ENCODE measurements at places on chromosomes 12 and 14.

DNA sequence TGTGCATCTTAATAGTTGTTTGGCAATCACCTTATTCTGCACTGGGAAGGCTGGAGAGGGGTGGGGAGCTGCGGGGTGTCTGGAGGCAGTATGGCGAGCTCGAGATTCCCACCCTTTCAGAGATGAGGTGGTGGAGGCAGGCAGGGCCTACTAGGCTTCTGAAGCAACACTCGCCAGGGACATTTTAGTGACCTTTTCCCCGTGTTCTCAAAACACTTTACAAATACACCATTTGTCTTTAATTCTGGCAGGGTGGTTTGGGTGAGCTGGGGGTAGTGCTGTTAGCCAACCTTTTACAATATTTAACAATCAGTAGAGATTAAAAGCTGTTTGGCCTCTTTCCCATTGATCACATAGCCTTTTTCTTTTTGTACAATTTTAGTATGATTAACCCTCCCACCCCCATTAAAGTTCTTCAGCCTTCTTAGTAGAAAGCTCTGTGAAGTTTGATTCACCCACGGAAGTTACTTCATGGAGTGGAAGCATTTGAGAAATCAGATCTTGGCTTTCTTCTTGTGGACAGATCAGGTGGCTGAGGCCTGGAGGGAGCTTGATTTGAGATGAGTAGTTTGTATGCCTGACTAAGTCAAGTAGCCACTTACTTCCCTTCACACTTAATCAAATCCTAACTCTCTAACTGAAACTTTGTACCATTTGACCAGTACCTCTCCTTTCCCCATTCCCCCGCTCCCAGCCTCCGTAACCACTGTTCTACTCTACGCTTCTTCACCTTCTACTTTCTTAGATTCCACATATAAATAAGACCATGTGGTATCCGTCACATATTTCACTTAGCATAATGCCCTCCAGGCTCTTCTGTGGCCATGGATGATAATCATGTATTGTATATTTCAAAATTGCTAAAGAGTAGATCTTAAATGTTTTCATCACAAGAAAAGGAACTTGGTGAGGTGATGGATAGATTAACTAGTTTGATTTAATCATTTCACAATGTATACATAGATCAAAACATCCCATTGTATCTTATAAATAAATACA, 41.0 kb downstream of the TRAF3 start:
- DNase-seq = no peak

DNA sequence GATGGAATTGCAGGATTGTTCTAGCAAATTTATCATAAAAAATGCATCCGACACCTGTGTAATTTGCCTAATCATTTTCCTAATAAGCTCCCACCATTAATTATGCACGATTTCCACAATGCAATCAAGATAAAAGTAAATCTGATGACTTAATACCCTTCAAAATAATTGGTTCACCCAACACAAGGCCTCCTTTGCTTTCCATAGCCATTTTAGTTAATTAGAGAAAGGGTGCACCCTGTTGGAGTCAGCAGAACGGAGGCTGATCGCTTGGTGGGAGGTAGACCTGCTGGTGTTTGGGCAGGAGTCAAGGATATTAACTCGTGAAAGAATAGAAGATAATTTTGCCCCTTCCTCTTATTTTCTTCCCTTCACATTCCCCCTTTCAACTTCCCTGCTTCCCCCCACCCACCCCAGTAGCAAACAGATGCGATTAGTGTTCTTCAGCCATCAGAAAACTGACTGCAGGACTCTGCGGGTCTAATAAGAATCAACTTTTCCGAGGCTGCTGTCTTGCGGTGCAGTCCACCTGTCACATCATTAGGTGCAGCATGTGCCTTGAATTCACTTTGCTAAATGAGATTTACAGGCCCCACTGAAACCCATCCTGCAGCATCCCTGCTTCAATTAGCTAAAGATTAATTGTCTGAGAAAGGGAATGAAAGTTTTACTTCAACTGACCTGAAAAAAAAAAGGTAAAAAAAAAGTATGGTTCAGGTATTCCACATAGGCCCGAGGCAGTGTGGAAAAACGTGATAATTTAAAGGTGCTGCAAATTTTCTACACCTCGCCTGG, 553.7 kb upstream of the LMO3 start:
- DNase-seq = no peak

DNA sequence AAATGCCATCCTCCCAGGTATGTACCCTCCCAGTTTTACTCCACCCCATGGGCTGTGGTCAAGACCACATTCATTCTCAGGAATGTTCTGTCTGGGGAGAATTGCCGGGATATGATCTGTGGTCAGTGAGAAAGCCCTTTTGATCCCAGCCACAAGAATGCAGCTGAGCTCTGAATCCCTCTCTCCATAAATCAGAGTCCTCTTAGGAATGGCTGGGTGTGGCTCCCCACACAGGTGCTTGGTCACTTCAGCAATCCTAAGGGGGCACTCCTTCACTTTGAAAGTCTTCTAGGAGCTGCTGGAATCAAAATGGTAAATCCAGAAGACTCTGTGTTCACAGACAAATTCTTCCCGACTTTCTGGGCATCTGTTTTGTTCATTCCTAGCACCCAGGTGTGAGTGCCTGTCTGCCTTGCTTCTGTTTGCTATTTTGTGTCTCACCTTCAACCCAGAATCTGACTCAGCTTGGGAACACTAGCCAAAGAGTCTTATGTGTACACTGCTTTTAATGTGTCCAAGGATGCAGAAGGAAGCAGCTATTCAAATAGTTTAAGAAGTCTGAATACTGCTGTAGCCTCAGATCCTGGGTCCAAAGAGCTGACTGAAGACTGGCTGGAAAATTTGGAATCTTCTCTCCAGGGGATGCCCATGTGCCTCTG, 144.6 kb upstream of the CDKN3 start:
- peak; percentile 63 for DNase-seq

DNA sequence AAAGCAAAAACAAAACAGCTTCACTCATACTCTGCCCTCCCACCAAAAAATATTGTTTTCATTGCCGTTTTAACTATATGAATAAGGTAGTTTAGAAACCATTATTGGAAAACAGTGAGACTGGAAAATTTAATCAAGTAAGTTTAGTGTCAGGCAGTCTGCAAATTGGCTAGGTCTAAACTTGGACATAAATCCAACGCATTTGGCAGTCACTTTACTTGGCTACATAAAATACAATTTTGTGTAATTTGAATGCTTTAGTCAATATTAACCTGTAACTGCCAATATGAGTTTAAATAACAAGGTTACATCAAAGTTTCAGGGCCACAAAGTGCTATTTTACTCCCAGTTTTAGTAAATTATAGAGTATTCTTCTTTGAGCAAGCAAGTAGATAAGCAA, 202.3 kb upstream of the SLC38A2 start:
- DNase-seq = no peak

DNA sequence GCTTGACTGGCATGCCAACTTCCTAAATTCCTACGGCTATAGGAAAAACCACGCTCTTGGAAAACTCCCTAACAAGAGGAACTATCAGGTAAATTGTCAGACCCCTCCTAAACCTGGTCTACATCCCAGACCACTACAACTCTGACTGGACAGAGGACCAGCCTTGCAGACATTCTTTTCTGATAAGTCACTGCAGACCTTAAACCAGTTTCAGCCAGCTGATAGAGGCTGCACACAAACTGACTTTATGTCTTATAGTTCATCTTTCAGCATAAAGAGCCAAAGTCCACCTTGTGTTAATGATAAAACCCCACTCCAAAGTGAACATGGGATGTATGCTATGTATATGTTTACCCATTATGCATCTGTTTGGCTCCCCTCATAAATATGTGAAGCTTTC, 166.6 kb downstream of the KTN1 start:
- no peak for DNase-seq

GRCh38 chr12:59678759-59679411, 83.1 kb downstream of the SLC16A7 start:
- DNase-seq = no peak

DNA sequence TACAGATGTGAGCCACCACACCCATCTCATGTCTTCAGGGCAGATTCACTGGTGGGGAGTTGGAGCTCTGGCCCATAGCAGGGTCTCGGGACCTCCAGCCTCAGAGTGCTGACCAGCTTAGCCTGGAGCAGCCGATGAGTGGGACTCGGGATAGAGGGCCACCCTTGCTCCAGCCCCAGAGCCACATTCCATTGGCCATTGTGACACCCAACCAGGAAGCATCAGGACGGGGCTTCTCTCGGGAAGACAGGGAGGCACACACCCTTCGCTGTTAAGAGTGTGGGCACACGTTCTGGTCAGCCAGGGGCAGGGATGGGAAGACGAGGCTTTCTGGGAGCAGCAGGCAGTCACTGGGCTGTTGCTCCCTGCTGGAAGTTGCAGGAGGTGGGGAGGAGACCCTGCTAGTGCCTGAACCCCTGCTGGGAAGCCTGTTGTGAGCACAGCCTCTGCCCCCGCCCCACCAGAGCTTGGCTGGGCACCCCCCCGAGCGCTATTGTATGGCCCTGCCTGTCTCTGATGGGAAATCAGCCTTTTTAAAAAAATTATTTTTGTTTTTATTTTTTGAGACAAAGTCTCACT, 1.6 kb downstream of the ADGRD1 start:
- DNase-seq = no peak

- no peak for DNase-seq
Measured at GRCh38 chr12:25904442-25904841, 54.0 kb upstream of the RASSF8 start.

GRCh38 chr14:82403987-82404386, 870.3 kb upstream of the SEL1L start:
- no peak for DNase-seq

DNA sequence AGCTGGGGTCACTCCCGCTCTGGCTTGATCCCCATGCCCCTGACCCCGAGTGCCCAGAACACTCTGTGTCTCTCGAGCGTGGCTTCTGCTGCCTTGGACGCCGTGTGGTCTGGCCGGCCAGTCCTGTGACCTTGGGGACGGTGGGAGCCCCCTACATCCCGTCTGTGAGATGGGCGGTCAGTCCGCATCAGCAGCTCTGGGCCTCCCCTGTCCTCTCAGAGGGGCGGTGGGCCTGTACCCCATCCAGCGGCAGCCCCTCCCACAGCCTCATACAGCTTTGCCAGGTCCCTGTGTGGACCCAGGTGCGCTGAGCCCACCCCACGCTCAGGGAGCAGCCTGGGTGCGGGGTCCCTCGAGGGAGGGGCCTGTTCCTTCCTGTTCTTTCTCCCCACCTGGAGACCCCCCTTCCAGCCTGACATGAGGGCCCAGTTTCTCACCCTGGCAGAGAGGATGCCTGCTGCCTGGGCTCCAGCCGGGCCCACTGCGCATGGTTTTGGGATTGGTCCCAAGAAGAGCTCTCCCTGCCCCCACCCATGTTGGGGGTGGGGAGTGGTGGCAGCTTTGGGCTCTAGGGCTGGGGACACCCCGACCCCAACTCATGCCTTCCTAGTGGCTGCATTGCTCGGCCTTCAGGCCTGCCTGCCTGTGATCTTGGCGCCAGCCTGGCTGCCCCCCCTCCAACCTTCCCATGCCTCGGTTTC, 1.5 kb downstream of the MTA1 start:
- DNase-seq = no peak

DNA sequence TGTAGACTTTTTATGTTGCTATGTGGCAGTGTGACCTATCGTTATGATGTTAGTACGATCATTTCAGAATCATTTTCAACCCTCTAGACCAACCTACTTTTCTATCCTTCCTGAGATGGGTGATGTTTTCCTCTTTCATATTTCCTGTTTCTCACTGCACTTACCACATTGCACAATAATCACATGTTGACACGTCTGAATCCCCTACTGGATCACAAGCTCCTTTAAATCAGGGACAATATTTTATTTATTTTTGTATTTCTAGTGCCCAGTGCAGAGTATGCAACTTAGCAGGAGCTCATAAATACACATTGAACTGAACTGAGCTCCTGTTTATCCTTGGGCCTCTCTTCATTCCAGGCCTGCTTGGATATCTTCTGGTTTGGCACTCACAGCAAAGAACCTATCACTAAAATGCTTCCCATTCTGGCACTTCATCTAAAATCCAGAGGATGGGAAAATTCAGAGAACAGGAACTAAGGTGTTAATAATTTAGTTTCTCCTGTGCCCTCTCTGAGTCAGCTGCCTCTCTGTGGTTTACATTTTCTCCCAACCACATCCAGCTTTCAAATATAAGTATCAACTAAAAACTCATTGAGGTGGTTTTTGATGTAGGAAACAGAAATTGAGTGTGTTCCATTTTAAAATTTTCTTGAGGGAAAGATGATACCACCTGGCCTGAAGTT, 69.4 kb upstream of the DYRK2 start:
- no peak for DNase-seq

- DNase-seq = no peak
Measured at GRCh38 chr12:53899230-53899629, 39.4 kb upstream of the HOXC13 start.

GRCh38 chr14:84006643-84007155, 1523.2 kb upstream of the FLRT2 start:
- DNase-seq = no peak

DNA sequence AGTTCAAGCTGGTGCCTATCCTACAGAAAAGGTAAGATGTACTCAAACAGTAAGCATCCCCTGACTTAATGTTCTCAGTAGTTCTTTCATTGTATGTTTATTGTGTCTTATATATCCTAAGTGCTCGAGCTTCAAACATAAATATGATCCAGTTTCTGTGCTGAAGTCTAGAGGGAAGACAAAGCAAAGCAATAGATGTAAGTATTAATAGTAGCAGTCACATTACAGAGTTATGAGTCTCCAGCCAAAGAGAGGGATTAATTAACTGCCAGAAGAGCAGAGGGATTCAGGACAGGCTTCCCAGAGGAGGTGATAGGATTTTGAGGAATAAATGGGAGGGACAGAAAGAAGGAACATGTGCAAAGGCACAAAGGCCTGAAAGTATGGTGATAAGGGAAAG, 1.4 kb downstream of the NGDN start:
- DNase-seq = no peak

DNA sequence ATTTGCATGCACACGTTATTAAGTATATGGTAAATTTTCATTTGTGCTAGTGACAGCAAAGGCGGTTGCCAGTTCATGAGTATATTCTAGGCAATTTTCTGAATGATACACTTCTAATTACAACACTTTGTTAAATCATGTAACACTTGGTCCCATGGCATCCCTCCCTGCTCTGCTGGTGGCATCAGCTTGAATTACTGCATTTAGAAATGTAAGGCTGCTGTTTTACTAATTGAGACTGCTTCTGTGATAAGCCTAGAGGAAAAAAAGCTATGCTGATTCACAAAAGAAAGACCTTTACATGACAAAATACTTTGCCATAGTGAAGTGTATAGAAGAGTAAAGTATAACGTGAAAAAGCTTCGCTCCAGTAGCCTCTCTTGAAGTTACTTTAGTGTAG, 636.1 kb downstream of the KCNH5 start:
- DNase-seq = no peak

DNA sequence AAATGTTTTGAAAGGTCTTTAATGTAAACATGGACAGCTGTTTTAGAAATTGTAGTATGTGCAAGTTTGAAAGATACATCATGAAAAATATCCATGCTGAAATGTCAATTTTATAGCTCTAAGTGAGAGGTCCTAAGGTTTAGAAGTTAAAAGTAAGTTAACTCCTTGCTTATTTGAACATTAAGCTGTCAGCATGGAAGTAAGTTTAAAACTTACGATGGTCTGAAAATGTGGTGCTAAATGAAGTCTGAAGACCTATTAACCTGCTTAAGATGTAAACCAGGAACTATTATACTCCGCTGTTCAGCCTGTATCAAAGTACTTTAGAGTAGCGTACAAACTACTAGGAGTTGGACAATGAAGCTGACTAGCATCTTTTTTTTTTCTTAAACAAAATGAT, 1082.4 kb downstream of the TMTC2 start:
- no peak for DNase-seq

GRCh38 chr12:132540436-132540835, 50.5 kb downstream of the FBRSL1 start:
- no peak for DNase-seq

Measured in HFF-Myc (cell line).